T-helper 9 cell (primary cell): ENCODE measurements at places on chromosomes 13 and 19.

GRCh38 chr13:74835579-74835978, 646.4 kb downstream of the TBC1D4 start:
- no peak for DNase-seq

DNA sequence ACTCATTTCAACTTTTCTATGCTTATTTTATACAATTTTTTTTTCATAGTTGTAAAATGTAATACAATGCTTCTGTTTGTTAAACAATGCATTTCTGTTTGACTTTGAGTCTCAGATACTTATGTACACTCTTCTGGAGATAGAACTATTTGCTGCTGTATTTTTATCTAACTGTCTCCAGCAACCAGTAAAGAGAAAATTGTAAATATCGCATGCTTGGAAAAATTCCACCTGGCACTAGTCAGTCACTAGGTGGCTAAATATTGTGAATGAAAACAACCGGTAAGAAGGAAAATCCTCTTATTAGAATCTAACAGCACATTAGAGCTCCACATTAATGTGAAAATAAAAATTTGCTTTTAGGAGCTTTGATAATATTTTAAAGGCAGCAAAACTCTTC, 876.5 kb downstream of the PCDH9 start:
- DNase-seq: no peak

- no peak for DNase-seq
Observed at GRCh38 chr19:41577144-41577830, 1.3 kb downstream of the CEACAM21 start.

- DNase-seq: no peak
Observed at GRCh38 chr13:105089858-105090643, 1445.4 kb downstream of the EFNB2 start.

DNA sequence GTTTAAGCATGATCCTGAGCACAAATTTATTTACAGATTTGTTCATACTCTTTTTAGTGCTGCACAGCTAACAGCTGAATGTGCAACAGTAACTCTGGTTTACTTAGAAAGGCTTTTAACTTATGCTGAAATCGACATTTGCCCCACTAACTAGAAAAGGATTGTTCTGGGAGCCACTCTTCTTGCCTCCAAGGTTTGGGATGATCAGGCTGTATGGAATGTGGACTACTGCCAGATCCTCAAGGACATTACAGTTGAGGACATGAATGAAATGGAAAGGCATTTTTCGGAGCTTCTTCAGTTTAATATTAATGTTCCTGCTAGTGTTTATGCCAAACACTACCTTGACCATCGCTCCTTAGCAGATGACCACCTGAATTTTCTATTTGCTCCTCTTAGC, 16.0 kb downstream of the ZNF100 start:
- DNase-seq: no peak

DNA sequence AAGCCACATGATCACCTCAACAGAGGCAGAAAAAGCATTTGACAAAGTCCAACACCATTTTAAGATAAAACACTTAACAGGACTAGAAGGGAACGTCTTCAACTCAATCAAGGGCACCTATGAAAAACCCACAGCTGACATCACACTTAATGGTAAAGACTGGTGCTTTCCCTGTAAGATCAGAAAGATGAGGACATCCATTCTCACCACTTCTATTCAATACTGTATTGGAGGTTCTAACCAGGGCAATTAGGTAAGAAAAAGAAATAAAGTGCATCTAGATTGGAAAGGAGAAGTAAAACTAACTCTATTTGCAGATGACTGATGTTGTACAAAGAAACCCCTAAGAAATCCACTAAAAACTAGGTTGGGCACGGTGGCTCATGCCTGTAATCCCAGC, 11.2 kb upstream of the AKAP8 start:
- DNase-seq: no peak

DNA sequence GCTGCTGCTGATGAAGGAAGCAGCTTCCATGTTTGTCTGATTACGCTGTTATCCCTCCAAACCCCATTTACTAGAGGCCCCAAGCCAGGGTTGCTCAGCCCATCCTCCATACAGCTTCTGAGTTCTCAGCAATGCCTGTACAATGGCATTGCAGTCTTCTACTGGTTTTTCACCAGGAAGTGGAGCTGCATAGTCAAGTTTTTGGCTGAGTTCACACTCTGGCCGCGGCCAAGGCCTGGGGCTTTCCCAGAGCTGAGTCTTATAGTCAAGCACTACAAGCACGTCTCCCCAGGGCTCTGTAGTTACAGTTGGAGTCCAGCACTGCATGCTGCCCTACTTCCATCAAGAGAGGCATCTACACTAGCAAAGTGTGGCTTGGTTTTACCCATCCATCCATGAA, 182.5 kb downstream of the POU4F1 start:
- DNase-seq: no peak

- DNase-seq: no peak
Observed at GRCh38 chr13:42453091-42453645, 120.8 kb upstream of the TNFSF11 start.

GRCh38 chr19:51131780-51132680, 7.3 kb downstream of the SIGLEC9 start:
- no peak for DNase-seq

DNA sequence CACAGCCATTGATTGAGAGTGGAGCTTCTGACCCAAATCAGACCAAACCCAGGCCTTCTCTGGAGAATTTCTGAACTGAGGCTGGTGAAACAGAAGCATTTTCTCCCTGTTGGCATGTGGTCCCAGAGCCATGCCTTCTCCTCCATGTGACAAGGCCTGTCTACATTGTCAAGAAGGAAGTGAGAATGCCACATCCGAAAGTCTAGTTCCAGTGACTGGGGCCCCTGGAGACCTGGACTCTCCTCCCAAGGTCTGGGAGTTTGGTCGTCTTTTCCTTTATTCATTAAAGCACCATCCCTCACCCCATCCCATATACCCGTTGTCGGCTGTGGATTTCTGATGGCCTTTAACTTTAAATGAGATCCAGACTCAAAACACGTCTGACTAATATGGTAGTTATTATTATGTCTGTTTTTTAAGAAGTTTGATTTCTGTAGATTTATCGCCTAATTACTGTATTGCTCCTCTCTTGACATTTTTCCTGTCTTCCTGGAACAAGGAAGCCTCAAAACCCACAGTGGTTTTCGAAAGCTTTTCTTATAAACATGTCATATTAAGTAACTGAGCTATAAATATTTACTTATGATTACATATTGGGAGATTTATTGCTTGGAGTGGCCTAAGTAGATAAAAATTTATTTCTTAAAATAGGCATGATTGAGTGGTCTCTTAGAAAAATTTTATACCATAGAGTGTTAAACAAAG, 128.3 kb upstream of the FRY start:
- DNase-seq: no peak

DNA sequence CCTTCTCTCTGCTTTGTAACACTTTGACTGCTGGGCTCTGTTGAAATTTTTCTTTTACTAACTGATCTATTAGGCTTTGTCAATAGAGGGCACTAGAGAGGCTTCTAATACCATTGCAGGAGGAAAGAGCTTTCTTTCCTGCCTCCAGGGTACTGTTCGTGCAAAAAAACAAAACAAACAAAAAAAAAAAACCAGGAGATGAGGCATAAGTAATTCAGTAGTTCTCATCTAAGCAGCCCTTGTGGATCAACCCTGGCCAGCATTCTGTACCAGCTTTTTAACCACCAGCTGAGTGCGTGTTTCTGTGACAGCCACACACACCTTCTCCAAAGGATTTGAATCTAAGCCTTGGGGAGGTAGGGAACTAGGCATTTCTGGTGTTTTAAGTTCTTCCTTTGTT, 1707.6 kb upstream of the SLC10A2 start:
- DNase-seq: no peak

- DNase-seq: no peak
Observed at GRCh38 chr19:3670796-3671679, 29.2 kb downstream of the PIP5K1C start.

DNA sequence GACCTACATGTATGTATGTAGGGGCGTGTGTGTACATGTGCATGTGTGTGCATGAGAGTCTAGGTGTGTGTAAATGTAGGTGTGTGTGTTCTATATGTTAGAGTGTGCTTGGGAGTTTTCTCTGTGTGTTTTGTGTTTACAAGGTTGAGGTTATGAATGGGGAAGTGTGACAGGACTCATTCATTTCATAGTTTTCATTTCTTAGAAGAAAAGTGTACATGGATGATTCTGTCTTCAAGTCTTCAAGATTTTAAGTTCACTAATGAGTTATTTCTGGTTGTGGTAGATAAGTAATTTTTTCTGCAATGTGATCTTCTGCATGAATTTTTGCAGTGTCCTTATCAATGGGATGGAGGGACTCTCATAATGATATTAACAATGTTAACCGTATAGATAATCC, 118.2 kb upstream of the SLC10A2 start:
- DNase-seq: no peak

DNA sequence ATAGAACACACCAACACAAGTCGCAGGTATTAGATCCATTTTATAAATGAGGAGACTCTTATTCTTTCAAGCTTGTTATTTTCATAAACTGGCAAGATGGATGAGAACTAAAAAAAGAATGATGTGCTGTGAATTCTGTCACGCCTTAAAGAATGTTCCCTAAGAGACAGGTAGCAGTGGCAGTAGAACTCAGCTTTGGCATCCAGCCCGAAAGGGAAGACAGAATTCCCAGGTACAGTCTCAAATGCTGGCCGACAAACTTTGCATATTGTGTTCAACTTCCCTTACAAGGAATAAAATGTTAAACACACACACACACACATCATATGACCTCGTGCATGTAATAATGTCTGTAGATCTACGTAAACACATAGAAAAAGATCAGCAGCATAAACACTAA, 3.2 kb downstream of the TMEM272 start:
- no peak for DNase-seq
